ENCODE measurements at places on chromosomes 13 and 19.

GRCh38 chr13:60679131-60679530, 282.1 kb downstream of the TDRD3 start:
- DNase-seq, result no peak

DNA sequence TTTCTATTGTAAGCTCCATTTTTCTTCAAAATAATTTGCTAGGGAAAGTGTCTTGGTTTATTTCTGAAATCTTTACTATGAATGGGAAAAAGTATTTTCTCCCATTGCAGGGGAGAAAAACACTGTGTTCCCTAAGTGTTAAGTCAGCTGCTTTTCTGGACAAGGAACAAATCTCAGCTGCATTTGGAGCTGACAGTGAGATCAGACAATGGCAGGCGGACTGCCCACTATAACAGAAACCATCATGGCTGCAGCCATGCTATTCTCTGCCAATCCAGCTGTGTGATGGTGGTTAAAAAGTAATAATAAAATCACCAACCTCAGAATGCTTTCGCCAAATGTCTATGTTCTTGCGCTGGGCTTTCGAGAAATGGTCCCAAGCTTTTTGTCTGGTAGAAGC, 302.7 kb downstream of the DNAJC15 start:
- no peak for DNase-seq

DNA sequence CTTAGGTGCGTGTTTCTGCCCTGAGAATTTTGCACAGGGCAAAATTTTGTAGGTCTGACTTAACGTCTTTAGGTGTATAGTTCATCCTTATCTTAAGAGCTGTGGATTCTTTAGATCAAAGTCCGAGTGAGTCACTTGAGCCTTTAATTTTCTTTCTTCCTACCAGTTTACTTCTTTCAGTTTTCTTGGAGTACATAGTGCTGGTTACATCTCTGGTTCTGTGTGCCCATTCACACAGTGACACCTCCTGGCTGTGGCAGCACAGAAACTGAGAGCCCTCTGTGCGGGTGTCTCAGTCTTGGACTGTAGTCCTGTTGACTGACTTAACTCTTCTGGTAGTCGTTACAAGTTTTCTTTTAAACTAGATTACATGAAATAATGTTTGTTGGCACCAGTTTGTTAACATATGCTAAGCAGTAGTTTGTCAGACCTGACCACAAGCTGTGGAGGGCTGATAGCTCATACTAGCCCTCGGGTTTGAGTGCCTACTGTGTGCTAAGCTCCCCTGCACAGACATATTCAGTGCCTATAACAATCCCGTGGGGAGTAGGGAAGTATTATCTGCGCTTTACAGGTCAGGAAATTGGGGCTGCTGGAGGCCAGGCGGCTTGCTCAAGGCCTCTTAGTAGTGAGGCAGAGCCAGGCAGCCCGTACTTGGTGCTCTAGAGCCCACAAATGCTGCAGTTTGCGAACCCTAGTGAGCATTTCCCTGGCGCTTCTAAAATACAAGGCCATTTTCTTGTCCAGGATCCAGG, 1.6 kb downstream of the GATAD2A start:
- peak; percentile 61 for DNase-seq

GRCh38 chr13:46648166-46648607, 95.2 kb downstream of the LRCH1 start:
- DNase-seq, result peak; percentile 24

DNA sequence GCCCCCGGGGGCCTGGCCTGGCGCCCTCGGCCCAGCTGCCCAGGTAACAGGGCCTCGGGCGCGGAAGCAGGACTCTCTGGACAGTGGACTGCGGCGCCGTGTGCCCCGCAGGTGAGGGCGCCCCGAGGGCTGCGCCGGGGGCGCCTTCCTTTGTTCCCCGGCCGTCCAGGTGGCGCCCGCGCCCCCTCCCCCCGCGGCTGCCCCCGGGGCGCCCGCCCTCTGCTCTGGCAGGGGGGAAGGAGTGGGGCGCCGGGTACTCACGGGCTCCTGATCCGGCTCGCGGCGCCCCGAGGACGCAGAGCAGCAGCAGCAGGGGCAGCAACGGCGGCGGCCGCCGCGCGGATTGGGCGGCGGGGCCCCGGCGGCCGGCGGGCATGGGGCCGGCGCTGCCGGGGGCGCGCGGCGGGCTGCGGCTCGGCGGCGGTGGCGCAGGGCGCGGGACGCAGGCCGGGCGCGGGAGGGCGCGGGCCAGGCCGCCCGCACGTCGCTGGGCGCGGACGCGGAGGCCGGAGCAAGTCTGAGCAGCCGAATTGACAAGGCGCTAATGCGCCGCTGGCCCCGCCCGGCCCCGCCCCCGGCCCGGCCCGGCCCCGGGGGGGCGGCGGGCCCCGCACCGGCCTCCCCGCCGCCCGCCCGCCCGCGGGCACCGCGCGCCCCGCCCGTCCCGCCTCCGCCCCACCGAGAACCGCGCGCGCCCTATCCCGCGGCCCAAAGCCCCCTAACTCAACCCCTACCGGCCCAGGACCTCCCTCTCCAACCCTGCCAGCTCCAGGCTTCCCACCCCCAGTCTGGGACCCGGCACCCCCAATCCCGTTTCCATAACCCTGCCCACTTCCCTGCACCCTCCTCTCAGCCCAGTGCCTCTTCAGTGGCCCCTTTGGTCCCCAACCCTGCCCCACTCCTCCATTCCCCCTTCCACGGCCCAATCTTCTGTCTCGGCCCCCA, at the start of gene CRLF1:
TSS of gene CRLF1 (minus strand) at position 519 of the 945 bp plus-strand sequence. CDS start at position 376, 143 bp downstream.
- DNase-seq, result no peak
